ENCODE measurements at places on chromosomes 7 and 10.

DNA sequence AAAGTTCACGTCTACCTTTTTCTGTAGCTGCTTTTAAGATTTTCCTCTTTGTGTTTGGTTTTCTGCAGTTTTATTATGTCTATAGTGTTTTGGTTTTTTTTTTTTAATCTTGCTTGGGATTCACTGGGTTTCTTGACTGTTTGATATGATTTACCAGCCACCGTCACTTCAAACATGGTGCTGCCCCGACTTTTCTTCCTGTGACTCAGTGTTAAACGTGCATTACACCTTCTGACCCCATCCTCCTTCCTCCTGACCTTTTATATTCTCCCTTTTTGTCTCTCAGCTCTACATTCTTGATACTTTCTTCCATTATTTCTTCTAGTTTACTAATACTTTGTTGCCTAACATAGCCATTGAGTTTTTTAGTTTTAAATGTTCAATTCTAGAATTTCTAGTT lies 61.5 kb downstream of the GNA12 start:
- ATAC-seq = no peak

DNA sequence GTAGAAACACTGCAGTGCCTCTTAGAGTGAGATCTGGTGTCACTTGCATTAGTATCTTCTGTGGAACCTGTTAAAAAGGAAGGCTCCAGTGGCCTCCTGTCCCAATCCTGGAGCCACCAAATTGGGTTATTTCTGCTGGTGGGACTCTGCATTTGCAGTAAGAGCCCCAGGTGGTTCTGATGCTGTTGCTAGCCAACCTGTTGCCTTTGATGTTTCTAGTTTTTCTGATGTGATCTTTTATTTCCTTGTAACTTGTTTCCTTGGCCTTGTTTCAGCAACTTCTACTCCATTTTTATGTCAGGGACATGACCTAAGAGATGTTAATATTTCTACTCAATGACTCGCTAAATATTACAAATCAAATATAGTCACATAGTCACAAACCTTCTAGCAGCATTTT lies 12.5 kb upstream of the STN1 start:
- no peak for ATAC-seq

DNA sequence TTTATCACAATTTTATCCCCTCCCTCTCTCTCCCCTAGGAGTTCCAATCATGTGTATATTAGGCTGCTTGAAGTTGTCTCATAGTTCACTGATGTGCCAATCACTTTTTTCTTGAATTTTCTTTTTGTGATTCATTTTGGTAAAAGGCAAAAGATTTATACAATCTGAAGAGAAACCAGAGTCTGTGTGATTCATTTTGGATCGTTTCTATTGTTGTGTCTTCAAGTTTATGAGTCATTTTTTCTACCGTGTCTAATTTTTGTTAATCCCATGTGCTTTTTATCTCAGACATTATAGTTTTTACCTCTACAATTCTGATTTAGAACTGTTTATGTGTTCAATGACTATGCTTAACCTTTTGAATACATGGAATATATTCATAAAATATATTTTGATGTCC lies 483.9 kb upstream of the AUTS2 start:
- no peak for ATAC-seq

DNA sequence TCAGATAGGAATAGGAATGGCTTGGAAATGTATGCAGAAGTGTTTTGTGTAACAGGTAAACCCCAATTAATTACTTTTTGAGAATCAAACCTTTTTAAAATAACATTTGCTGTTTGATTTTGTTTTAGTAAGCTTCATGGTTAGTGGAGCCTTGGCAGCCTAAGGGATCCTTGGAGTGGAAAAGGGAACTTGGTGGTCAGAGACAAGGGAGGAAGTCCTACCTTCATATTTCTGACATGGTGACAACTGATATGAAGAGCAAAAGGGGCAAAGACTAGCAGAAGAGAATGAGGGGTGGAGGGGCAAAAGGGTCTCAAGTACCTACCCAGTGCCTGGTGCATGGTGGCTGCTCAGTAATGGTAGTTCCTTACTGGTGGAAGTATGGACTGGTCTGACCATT lies 32.3 kb downstream of the AHCYL2 start:
- ATAC-seq = no peak

DNA sequence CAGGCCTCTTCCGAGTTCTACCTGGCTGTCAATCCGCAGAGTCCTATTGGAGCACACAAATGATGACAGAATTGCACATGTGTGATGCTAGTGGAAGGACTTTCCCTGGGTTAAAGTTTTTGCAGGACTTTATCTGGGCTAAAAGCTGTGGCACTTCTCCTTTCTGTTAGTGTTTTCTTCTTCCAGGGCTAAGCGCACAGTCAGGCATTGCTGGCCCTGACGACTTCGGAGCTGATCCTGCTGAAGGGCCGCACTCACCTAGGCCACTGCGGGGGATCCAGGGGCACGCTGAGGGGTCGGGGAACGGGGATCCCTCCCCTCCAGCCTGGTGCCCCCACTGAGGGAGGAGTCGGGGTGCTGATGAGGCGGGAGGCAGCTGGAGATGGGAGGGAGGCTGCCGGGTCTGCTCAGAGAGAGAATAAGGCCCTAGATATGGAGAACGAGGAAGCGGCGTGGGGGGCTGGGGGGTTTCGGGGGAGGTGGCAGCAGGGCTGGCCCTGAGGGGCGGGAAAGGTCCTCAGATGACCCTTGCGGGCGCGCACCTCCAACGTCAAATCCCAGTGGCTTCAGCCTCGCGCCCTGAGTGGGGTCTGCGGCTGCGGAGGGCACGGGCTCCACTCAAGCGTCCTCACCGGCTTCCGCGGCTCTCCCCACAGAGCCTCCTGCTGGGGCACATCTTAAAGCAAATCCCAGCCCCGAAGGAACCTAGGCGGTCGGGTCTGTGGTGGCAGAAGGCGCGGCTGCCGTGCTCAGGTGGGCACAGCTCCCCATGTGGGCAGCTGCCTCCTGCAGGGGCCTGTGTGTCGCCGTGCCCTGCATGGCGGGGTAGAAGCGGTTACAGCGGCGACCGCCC lies 30.9 kb downstream of the AGR3 start:
- peak; percentile 23 for ATAC-seq

DNA sequence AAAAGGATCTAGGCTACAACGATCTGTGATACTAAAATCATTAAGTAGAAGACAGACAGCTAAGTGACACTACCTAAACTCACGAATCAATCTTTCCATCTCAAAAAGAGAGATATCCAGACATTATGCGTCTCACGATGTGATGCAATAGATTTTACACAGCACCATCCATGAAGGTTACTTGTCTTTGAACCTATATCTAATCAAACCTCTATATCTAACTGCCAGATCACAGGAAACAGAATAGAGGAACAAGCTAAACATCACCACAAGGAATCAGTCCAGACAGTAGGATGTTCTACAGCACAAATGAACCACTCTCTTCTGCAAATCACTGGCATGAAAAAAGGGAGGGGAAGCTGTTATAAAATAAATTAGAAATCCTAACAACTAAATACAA lies 4.1 kb downstream of the RAPGEF5 start:
- no peak for ATAC-seq
